ENCODE measurements at places on chromosomes 6 and 20.

DNA sequence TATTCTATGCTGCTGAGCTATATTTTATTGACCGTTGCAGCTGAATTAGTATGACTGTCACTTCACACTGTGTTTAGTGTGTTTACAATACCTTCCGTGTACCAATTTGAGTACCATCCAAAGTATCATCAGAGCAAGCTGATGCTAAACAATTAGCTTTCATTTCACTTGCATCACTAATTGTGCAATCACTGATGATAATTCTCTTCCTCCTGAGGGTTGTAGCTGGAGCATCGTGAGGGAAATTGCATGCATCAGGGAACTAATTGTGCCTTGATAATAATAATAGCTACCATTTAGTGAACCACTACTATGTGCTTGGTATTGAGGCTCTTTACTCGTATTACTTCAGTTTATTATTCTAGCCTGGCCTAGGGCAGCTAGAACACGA lies 384.8 kb upstream of the SOX4 start:
- DNase-seq, result no peak
- no peaks in the 10 kb centered on the region for H3K27me3 ChIP-seq
- no peaks in the 10 kb centered on the region for H3K4me1 ChIP-seq
- H3K4me3 ChIP-seq, result no peak overlapping the region

- no peaks in the 10 kb centered on the region for H3K27me3 ChIP-seq
- H3K36me3 ChIP-seq, result peaks cover 2% of the 10 kb centered on the region
- peaks cover 45% of the 10 kb centered on the region for H3K4me1 ChIP-seq
- no peak for DNase-seq
Measured at GRCh38 chr20:3930265-3931206, 41.3 kb downstream of the PANK2 start.

- no peak overlapping the region for H3K27ac ChIP-seq
- DNase-seq, result no peak
- H3K27me3 ChIP-seq, result no peaks in the 10 kb centered on the region
- H3K4me3 ChIP-seq, result no peak overlapping the region
Measured at GRCh38 chr6:106763361-106763760, 134.0 kb downstream of the QRSL1 start.

DNA sequence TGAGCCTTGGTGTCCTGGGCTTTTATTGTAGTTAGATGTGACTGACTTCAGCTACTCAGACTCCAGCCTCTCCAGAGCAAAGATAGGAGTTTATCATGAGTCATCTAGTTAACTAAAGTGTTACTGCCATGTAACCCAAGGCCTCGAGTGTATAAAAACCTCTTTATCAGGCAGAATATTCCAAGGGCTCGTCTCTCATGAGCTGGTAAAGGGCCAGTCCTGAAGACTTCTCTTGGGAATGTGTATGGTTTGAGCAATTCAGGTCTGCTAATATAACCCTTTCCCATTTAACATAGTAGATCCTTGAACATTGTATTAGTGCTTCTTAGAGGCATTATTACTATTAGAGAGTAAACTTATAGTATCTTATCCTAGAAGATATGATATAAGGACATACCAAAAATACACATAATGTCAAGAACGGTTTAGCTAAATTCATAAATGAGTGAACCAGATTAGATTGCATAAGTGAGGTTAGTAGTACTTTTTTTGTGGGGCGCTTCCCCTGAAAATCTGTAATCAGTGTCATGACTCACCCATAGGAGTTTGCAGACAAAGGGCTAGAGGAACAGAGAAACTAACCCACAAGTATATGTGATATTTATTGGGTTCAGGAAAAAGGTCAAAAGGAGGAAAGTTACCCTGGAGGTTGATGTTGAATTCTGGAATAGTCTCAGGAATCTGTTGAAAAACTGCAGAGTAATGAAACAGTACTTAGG lies 16.0 kb downstream of the DSE start:
- no peaks in the 10 kb centered on the region for H3K36me3 ChIP-seq
- peak overlapping the region; percentile 64 for H3K27ac ChIP-seq
- H3K4me3 ChIP-seq, result no peak overlapping the region
- peaks cover 34% of the 10 kb centered on the region for H3K4me1 ChIP-seq
- no peak for DNase-seq

GRCh38 chr20:59643615-59644061 lies 39.3 kb downstream of the PHACTR3 start:
- no peak overlapping the region for H3K27ac ChIP-seq
- DNase-seq, result no peak
- no peak overlapping the region for H3K4me3 ChIP-seq
- H3K27me3 ChIP-seq, result no peaks in the 10 kb centered on the region
- H3K36me3 ChIP-seq, result no peaks in the 10 kb centered on the region

- DNase-seq, result no peak
- no peak overlapping the region for H3K27ac ChIP-seq
- no peaks in the 10 kb centered on the region for H3K27me3 ChIP-seq
- H3K4me1 ChIP-seq, result no peaks in the 10 kb centered on the region
- H3K36me3 ChIP-seq, result no peaks in the 10 kb centered on the region
Measured at GRCh38 chr6:9136141-9136822, 700.9 kb upstream of the SLC35B3 start.

DNA sequence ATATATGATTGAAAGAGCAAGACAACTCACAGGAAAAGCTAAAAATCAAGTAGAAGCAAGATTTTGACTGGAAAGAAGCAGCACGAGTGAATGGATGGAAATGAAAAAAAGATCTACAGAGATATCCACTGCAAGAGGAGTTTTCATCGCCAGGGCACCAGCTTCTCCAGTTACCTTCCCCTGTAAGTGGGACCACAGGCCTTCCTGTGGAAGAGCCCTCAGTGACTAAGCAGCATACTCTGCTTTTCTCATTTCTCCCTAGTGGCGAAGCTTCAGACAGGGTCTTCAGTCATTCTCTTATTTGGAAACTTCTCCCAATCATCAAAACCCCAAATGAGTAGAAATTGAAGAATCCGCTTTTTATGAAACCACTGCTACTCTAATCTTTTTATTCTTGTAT lies 40.5 kb downstream of the ADGRB3 start:
- H3K36me3 ChIP-seq, result no peaks in the 10 kb centered on the region
- no peak overlapping the region for H3K4me3 ChIP-seq
